ENCODE measurements at places on chromosomes 2 and 18.

DNA sequence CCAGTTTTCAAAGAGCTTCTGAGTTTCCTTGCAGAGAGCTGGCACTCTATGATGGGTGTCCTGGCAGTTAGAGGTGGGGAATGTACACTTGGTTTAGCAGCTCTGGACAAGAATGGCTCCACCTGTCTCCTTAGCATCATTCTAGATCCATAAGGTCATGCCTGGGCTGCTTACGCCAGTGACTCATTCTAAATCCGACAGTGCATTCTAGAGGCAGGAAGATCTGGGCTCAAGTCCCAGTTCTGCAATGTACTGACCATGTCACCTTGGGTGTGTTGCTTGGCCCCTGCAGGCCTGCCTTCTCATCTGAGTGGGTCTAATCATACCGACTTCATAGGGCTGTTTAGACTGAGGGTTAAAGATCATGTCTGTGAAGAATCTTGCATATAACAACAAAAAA, 46.5 kb downstream of the PTGR3 start:
- DNase-seq: no peak

DNA sequence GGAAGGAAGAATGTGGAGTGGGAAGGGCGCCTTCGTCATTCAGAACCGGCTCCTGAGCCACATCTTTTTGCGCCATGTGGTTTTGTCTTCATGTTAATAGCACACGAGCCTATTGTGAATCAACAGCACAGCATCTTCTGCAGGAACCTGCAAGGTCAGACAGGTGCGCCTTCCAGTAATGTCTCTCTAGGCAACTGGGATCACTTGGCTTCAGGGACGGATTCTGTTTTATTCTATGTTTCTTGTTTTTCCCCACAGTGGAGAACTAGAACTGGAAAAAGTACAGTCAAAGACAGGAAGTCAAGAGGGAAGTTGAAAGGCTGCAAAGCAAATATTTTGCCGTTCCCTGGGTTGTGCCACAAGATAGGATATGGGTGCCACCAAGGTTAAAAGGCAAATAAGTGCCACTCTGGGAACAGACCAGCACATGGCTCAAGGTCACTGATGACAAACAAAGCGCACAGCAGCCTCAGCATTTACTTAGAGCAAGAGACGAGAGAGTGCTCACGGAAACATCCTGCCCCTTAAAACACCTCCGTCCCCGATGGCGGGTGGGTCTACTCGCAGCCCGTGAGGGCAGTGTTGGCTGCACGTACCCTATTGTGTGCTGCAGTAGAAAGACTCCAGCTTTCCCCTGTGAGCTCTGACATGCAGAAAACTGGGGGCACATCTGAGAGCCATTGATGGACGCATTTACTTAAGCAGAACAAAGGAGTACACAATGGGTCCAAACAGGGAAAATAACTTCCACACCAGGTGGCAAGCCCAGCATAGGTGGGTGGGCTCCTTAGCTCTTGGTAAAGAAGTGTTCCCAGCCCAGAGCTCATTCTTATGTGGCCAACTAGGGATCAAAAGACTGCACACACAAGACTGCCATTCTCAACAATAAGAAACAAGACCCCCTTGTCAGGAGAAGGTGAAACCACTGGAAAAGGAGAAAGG, 107.2 kb upstream of the PARD3B start:
- DNase-seq: no peak

DNA sequence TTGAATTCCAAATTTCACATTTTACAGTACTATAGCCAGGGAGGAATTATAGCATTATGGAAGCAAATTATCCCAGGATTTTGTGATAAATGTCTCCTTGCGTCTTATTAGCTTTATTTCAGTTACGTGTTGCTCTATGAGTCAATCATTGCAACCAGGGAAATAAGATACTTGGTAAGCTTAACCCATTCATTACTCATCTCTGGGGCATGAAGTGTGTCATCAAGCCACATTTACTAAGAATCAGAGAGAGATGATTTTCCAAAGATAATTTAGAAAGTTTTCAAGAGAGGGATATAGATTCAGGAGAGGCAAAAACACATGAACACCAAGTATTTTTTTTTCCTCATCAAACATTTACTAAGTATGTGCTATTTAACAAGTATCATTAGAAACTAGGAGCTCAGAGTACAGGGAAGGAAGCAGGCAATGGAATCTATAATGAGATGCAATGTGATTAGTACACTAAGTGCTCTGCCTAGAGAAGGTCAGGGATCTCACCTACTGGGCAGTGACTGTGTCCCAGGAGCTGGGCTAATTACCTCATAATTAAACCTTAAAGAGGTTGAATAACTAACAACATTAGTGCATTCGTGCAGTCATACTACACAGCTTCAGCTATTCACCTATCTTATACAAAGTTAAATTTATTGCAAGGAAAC, 217.8 kb upstream of the NXPH2 start:
- no peak for DNase-seq

- DNase-seq: no peak
Measured at GRCh38 chr2:226190479-226191252, 609.0 kb downstream of the IRS1 start.

DNA sequence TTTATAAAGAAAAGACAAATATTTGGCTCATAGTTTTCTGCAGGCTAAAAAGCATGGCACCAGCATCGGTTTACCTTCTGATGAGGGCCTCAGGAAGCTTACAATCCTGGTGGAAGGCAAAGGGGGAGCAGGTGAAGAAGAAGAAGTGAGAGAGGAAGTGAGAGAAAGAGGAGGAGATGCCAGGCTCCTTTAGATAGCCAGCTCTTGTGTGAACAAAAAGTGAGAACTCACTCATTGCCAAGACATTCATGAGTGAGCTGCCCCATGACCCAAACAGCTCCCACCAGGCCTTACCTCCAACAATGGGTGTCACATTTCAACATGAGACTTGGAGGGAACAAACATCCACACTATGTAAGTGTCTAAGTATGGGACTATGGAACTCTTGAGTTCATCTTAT, 14.3 kb downstream of the CCDC150 start:
- DNase-seq: no peak

GRCh38 chr2:233686928-233687327, 5.2 kb downstream of the UGT1A7 start:
- no peak for DNase-seq

GRCh38 chr2:126275098-126275497, 380.9 kb upstream of the GYPC start:
- DNase-seq: no peak

DNA sequence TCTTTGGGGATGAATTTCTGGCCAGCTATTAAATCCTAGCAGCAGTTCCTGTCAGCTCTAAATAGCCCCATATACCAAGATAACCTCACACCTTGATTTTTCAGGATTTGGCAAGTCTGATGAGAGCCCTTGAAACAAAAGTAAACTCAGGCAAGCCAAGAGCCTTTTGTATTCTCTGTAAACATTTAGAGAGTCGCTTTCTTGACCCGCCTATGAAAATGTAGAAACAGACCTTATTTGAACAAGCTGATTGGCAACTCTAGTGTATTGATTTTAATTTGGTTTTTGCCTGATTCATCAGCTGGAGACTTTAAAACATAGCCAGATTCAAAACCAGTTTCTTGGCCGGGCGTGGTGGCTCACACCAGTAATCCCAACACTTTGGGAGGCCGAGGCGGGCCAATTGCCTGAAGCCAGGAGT, 43.4 kb downstream of the CABLES1 start:
- DNase-seq: no peak

DNA sequence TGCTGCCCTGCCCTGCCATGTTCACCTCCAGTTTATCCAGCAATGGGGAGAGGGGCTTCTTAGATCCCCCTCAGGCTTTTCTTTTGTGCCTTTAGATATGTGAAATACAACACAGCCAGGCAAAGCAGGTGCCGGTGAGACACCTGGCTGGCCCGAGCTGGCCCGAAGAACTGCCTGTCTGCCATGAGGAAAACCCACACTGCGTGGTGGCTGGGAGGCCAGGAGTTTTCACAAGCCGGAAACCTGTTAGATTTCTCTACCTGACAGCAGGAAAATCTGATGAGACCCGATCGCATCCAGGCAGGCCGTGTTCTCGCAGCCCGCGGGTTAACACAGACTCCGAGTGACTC, 5.7 kb upstream of the GAL3ST2 start:
- no peak for DNase-seq

- DNase-seq: no peak
Measured at GRCh38 chr2:205539603-205540002, 142.7 kb upstream of the NRP2 start.

GRCh38 chr2:45833968-45834344, 182.5 kb downstream of the PRKCE start:
- DNase-seq: no peak

GRCh38 chr2:216445501-216445900, 33.2 kb downstream of the SMARCAL1 start:
- no peak for DNase-seq

DNA sequence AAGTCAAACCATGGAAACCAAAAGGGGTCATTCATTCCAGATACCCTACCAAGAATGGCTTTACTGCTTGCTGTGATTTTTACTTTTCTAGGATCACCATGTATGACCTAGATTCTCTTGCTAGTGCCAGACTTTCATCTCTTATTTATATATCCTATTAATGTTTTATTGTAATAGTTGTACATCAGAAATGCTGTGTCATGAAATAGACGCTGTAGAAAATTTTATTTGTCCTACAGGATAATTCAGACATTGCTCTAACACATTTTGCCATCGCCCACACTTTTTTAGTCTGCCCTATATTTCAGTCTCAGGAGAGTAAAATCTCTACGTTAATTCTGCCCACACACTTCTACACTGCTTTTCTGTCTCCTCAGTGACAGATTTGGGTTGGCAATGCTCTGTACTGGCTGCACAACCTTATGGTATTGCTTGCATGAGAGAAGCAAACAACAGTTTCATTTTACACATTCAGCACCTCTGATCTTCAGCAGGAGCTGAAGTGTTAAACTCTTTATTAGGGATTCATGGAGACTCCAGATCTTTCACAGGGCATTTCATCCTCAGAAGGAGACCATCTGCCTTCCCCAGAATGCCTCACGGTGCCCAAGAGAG, 871.8 kb upstream of the CHAC2 start:
- no peak for DNase-seq

DNA sequence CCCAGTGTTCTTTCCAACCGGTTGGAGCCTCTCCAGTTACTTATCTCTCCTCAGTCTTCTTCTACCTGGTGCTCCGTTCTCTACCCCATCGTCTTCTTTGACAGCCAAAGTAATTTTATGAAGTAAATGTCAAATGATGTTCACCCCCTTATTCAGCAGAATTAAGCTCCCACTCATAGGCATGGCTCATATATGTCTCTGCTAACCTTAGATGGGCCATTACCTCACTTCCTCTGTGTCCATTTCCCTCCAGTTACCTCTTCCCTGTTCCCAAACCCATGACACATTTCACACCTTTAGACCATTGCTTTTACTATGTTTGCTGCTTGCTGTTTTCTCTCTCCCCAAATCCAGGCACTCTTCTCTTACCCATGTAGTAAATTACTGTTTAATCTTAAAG, 607.0 kb downstream of the RNF144A start:
- DNase-seq: no peak

DNA sequence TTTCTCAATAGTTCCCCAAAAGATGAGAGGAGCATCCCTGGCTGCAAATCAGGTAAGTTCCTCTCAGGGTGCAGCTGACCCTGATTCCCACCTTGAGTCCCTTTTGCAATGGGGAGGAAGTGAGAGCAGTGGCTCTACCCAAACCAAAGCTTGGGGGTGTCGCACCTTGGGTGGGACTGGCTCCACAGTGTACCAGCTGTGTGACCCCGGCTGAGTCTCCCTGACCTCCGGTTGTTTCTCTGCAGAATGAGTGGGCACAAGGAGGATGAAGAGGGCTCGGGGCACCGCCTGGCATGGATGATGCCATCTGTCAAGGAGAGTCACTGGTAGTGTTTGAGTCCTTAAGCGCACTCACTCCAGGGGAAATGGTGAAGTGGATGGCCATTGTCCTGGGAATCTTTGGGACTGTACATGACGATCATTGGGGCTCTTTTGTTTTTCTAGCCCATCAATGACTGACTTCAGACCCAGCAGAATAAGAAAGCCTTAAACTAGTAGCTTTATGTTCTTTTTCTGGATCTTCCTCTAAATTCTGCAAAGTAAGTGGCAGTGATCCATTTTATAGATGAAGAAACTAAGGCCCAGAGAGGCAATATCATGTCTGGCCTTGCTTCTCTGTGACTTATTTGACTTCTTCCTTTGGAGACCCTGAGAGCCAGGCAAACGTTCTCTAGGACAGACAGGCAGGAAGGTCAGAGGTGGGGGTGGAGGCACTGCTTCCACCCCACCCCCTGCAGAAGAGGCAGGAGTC, 106.3 kb upstream of the ST3GAL5 start:
- DNase-seq: no peak

DNA sequence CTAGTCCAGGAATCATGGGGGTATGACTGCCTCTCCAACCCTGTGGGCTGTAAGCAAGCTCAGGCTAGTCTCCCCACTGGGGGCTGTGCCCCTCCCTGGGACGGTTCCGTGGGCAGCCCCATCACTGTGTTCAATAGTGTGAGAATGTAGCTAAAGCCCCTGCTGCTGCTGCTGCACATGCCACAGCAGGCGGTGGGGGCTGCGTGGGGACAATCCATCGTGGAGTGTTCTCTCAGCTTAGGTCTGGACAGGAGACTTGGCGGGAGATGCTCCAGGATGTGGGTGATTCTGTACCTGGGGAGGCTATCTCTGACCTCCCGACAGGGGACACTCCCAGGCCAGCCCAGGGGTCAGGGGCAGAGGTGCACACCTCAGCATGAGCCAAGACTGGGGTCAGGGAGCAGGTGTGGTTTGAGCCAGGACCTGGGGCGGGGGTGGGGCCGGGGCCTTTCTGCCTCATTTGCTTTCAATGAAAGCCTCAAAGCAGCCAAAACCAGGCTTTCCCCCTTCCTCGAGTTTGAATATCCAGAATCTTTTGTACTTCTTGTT, 10.2 kb downstream of the PKDCC start:
- DNase-seq: no peak

DNA sequence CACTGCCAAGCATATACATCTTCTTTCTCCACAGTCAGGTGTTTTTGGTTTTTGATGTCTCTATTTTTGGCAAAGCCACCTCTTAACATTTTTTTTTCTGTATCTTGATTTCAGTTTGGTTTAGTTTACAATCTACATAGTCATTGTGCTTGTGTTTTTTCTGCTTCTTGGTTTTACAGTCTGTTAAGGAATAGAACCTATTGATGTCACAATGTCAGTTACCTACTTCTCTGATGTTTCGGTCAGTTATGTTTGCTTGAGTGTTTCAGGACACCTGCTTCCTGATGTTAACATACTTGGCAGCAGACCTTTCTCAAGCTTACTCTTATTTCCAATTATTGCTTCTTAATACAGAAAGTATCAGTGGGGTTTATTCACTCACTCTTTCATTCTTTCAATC, 253.3 kb downstream of the SPAG16 start:
- DNase-seq: no peak
